Activated CD8-positive, alpha-beta T cell treated with anti-CD3 and anti-CD28 coated beads, Interleukin-2, amount 10 ng/mL, durations not matched to agents 7 days and 5 days (primary cell): ENCODE measurements at places on chromosomes 11 and 22. TPM values are rescaled to one million over a fixed set of nuclear protein-coding genes. Genes with fewer than 3 reads are reported as not detected.

- DNase-seq, result no peak
Measured at GRCh38 chr22:35451592-35451991, 51.7 kb downstream of the MCM5 start.

Gene TPH1
- 0.55 TPM for total RNA-seq

Gene MIOX
- total RNA-seq, result not detected

- no peak for DNase-seq
Measured at GRCh38 chr11:14235701-14236100, 123.3 kb downstream of the RRAS2 start.

- DNase-seq, result no peak
Measured at GRCh38 chr11:43943931-43944751, 1.7 kb downstream of the C11orf96 start.

DNA sequence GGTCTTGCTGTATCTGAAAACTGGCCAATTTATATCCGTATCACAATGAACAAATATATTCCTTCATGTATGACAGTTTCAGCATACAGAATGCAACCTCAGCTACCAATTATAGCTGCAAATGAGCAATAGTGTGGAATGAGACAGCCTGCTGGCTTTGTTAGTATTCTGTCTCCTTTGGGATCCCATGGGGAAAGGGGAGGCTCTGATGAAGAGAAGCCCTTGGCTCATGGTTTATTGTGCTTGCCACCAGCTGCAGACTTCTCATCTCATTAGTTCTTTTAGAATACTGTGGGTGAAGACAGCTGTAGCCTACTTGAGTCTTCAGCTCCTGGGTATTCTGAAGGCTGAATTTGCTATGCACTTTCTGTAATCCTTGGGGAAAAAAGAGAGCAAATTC lies 42.4 kb downstream of the PITPNB start:
- no peak for DNase-seq

DNA sequence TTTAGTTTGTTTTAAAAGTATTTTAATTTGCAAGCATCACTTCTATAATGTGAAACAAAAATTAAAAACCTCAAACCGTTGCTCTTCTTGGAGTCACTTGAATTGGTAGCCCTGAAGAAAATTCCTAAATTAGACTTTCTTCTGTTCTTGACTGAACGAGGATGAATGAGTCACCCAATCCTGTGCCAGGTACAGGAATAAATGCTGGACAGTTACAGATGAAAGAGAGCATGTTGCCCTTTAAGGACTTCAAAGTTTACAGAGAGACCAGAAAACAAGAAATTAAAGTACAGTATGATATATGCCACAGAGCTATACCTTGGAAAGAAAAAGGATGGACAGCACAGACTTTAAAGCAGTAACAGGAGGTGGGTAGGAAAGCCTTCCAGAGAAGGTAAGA lies 41.3 kb upstream of the CXCR5 start:
- DNase-seq, result no peak

- DNase-seq, result no peak
Measured at GRCh38 chr22:42957958-42958357, 57.0 kb downstream of the PACSIN2 start.

Gene ART5
- not detected for total RNA-seq
